ENCODE measurements at places on chromosomes 12 and 14.

- DNase-seq: no peak
Measured at GRCh38 chr14:62692490-62693106, 352.7 kb downstream of the KCNH5 start.

DNA sequence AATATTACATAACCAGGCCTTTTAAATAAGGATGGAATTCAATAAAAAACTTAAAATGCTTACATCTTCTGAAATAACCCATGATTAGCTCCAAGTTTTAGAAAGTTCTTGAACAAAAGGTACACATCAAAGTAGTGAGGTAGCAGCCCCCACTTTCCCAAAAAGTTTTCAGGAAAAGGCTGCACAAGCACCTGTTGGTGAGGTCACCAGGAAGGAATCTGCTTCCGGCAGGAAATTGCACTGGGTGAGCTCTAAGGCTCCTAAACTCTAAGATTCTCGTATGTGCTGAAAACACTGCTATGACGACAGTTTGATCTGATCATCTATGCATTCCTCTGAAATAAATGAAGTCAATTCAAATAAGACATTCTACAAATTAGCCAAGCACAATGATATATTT lies 34.3 kb upstream of the TTC7B start:
- peak; percentile 61 for DNase-seq

DNA sequence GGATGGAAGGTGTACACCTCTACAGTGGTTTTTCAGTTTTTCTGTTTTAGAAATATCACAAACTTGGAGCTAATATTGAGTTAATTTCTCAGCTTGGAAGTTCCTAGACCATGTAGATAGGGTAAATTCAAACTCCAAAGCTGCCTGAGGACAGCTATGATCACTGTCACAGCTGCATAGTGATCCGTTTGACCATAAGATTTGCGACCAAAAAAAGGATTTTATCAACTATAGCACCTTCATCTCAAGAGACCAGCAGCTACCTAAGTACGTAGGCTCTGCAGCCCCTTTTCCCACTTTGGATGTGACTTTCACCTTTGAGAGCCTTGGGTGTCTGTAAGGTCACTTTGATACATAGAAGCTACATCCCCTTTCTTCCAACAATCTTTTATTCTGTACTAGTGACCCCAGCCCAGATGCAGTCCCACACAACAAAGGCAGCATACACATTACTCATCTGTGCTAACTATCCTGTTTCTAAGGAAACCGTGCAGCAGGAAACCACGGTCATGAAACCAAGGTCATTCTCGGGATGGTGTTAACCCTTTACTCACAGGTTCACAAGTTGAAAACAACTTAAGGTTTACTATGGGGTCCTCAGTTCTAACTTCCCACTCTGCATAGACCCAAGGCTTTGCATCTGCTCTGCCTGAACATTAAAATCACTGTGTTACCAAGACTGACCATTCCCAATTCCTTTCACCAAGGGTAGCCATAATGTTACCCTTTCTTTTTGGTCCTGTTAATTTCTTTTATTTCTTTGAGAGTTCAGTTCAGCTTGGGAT lies 75.4 kb downstream of the IFT81 start:
- no peak for DNase-seq

- DNase-seq: peak; percentile 87
Measured at GRCh38 chr12:124506145-124506831, 61.1 kb downstream of the NCOR2 start.

- DNase-seq: peak; percentile 71
Measured at GRCh38 chr14:90495357-90496276, 98.8 kb downstream of the CALM1 start.

- no peak for DNase-seq
Measured at GRCh38 chr14:34034447-34035176, 83.7 kb upstream of the EGLN3 start.

DNA sequence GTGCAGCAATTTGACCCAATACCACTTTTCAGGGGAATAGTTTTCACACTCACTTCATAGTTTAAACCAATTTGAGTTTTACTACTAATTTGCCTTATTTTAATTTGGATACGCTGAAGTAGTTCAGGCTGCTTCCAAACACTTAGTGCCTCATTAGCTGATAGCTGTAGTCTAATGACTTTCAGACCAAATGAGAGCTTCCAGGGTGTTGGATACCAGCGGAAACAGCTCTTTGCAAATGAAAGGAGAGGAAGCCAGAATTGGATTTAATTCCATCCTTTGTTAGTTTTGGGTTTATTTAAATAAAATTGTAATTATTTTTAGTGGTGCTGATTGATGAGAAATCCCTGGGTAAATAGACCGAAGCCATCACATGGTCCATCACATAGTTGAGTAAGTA lies 158.3 kb upstream of the SEL1L start:
- no peak for DNase-seq

GRCh38 chr14:43135877-43136411 lies 1371.1 kb downstream of the FSCB start:
- no peak for DNase-seq

DNA sequence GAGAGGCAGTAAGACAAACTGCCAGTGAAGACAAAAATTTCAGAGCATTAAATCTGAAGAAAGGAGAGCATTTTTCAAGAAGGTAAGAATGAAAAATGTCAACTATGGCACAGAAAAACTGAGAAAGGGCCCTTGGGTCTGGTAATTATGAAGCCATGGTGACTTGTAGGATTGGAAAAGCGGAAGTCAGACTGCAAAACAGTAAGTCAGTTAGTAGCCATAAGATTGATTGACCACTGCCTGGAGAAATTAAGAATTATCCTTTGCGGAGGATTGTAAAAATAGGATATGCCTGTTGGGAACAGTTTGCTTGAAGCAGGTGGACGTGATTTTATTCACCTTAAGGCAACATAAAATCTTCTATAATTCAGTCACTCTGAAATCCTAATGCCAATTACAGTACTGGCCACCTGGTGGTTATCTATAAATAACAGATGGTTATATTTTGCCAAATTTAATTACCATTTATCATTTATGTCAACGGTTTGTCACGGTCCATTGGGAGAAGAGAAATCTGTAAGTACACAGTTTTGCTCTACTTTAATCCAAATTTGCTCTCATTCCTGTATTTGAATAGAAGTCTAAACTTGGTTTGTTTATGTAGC lies 127.1 kb upstream of the CNTN1 start:
- no peak for DNase-seq

DNA sequence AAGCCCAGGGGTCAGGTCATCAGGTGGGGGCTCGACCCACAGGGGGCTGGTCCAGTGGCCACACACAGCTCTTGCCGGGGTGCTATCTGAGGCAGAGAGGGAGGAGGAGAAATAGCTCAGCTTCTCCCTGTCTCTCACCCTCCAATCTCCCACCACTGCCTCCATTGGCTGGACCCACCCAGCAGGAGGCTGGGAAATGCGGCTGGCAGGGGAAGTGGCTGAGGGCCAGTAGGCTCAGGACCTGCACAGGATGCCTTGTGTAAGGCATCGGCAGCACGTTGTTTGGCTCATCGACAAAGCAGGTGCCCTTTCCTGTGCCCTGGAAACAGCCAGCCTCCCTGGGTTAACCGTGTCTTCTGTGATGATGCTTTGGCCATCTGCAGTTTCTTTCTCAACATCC lies 58.8 kb upstream of the SLC24A4 start:
- no peak for DNase-seq

- no peak for DNase-seq
Measured at GRCh38 chr12:43973993-43974392, 138.1 kb downstream of the TMEM117 start.

DNA sequence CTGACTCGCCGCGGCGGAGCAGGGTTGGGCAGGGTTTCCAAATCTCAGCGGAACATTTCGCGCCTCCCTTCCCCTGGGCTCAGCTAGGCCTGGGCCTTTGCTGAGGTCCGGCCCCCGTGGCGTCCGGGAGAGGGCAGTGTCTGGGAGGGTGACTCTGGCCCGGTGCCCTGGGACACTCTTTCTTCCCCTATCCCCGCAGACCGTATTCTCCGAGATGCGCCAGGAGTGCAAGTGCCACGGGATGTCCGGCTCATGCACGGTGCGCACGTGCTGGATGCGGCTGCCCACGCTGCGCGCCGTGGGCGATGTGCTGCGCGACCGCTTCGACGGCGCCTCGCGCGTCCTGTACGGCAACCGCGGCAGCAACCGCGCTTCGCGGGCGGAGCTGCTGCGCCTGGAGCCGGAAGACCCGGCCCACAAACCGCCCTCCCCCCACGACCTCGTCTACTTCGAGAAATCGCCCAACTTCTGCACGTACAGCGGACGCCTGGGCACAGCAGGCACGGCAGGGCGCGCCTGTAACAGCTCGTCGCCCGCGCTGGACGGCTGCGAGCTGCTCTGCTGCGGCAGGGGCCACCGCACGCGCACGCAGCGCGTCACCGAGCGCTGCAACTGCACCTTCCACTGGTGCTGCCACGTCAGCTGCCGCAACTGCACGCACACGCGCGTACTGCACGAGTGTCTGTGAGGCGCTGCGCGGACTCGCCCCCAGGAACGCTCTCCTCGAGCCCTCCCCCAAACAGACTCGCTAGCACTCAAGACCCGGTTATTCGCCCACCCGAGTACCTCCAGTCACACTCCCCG lies 3.0 kb downstream of the WNT1 start:
- no peak for DNase-seq

DNA sequence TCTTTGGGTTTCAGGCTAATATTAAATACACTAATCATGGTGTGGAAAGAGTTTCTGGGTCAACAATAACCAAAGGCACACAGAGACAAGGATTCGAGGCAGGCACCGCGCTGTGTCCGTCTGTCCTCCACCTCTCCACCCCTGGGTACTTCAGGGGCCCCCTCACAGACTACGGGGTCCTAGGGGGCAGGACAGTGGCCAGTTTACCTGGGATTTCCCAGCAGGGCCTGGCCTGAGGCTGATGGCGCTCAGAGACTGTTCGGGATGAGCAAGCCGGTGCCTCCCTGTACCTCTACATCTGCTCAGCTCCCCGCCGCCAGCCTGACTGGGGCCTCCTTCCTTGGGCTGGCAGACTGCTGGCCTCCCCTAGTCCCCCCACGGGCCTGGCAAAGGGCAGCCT lies 18.1 kb upstream of the EIF5 start:
- no peak for DNase-seq

- no peak for DNase-seq
Measured at GRCh38 chr12:107759410-107759809, 1.5 kb downstream of the PRDM4 start.

DNA sequence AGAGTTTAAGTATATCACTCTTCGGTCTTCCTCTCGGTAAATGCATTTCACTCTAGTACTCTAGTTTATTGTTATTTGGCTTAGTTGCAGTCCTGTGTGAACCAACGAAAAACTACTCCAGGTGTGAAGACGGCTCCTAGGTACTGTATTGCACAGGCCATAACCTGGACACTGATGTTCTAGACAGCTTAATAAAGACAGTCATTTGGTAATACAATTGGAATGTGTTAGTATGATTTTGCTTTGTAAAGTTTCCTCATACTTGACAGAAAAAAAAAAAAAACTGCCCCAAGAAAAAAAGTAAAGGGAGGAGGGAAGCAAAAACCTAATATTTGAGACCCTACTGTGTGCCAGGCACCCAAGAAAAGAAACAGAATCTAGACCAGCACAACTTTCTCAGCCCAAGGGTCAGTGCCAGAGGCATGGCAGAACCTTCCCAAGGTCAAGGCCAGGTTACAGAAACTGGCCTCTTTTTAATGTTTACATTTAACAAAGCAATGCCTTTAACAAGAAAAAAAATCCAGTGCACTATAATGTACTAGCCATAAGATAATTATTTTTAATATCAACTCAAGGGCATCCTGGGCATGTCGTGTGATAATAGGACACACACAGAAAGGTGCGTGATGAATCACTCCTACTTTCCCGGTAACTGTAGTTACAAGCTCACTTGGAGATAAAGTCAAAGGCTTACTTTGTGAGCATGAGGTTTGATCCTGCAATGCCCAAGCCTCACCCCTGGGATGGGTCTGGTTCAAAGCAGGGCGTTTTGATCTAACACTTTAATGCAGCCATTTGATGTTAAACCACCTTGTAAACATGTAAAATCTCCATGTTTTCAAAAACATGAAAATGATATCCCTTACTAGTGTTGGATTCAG lies 110.6 kb downstream of the BMP4 start:
- no peak for DNase-seq

DNA sequence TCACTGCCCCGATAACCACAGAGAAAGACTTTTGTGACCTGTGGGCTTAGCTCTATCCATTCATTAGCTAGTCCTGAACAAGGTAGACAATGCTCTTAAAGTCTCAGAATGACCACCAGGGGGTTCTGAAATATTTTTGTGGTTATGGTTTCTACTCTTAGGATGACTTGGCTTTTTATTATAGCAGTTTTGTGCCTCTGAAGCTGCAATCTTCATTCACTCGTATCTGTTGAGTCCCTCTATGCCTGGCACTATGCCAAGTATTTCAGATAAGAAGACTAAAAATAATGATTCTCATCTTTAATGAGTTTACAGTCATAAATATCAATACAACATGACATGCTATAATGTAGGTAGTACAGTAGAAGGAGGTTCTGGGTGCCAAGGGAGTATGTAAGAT lies 130.8 kb upstream of the TRHDE start:
- DNase-seq: no peak

DNA sequence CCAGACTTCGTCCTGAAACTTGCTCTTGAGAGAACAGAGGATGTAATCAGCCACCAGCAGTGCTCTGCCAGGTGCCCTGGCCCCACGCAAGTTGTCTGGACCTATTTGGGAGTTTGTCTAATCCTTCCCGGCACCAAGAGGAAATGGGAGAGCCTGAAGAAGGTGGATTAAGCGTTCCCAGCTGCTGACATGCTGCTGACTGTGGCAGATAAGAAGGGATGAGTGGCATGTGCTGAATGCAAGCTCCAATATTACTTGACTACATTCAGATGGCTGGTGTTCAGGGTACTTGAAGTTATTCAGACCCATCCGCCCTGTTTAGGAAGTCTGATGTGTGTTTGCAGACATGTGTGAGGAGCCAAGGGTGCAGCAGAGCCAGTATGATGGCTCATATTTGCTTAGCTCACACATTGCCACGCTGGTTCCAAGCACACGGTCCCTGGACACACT lies 440.6 kb upstream of the CCDC196 start:
- peak; percentile 44 for DNase-seq

DNA sequence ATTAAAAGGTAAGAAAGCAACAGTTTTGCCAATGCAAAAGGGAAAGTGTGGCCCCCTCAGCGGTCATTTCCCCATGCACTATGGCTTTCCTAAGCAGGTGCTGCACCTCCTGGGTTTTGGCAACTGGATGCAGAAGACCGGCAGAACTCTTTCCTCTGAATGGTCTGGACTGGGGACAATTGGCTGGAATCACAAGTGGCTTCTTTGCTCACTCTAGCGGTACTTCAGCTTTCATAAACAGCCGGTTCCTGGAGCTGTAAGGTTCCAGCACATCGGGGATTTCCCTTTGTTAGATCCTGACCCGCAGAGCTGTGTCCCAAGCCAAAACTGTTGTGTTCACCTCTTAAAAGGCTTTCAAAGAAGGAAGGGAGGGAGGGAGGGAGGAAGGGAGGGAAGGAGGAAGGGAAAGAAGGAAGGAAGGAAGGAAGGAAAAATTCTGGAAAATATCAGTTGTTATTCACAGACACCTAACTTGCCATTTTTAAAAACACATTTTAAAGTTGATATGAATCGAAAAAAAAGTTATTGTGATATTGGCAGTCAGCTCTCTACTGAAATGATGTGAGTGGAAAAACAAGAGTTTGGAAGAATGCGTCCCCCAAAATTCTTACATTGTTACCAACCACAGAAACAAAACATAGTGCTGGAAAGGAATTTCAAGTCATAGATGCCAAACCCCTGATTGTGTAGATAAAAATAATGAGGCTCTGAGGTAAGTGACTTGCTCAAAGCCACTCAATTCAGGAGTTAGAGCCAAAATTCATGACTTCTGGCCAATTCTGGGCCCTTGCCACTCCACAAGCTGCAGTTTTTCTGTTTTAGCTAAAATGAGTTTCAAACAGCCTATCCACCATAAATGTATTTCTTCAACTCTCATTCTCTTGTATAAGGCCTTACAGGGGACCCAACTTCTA lies 220.6 kb upstream of the HMGA2 start:
- peak; percentile 75 for DNase-seq

- no peak for DNase-seq
Measured at GRCh38 chr14:68987653-68988036, 8.5 kb upstream of the ACTN1 start.

Measured in right hindlimb (tissue), 1 donor.